ENCODE measurements at places on chromosomes 1 and 21.
A peak's percentile ranks its signal among the peaks of the same experiment; 100 is the strongest.

DNA sequence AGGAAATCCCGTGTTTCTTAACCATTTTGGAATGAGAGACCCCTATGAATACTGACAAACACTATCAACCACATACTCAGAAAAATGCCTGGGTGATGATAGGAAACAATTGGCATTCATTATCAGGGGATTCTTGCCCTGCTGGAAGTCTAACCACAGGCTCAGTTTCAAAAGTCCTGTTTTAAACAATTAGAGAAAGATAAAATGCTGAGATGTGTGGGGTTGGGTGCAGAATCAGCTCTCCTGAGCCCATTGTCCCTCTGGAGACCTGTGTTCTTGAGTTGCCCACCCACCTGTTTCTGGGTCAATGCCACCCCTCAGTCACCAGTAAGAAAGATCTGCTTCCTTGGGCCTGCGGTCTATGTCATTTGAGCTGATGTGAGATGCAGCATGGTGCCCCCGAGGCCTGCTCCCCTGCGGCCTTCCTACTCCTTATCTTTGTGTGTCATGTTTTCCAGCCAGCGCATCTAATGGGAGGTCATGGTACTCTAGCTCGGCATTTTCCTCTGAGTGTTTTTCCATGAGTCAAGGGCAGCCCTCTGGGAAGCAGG lies 130.3 kb upstream of the PLXNA2 start:
- DNase-seq = no peak

- no peak for DNase-seq
Measured at GRCh38 chr1:14037101-14037847, 337.3 kb downstream of the PRDM2 start.

DNA sequence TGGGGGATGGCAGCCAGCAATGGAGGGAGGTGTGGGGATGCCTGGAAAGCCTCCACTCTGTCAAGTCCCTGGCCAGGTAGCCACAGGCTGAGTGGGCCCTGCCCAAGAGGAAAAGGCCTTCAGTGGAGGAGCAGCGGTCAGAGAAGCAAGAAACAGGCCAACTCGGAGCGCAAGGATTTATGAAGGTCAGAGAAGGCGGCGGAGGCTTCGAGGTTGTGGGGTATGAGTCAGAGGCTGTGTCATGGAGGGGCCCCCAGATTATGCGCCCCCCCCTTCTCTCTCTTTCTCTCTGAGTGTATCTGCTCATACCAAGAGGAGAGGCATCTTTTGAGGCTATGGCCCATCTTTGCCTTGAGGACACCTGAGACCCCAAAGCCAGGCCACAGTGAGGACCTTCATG lies 99.5 kb downstream of the CASZ1 start:
- peak; percentile 26 for DNase-seq

DNA sequence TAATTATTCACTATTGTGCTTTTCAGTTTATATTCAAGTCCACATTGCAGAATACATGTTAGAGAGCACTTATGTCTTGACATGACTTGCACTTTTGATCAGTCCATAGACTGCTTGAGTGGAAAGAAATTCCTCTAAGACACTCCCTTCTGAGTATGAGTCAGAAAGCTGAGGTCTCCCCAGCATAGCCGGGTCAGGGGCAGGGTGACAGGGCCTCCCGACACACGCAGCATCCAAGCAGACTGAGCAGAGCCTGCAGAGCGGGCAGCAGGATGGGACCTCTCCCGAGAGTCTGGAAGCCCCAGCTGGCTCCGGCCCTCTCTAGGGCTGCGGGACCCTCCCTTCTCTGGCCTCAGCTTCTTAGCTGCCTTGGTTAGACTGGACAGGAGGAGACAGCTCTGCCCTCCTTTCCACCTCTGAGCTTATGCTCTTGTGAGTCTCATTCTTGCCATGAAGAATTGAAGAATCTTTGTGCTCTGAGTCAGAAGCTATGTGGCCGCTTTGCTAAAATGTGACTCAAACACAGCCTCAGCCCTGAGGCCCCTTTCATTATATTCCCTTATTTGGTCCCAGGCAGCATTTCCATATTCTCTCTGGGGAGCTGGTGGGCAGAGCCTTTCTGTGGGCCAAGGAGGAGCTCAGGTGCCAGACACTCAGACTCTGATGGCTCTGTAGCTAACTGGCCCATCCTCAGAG lies 11.2 kb upstream of the CAPN2 start:
- DNase-seq = no peak

GRCh38 chr1:206507284-206508129 lies at the start of gene RASSF5:
TSS of gene RASSF5 (plus strand) at chr1:206507531. CDS start at chr1:206507603, 72 bp downstream.
- DNase-seq = peak; percentile 67

DNA sequence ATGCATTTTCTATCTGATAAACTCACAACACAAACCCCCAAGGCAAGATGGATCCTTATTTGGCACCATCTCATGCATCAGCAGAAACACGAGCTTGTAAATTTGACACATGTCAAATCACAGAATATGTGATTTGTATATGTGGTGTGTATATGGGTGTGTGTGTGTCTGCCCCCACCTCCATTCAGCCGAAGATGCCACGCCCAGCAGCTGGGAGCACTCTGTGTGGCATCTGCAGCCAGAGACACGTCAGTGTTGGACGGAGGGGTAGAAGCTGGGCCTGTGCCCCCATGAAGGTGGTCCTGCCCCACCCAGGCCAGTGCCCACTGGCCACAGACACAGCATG lies 108.4 kb downstream of the CAPN8 start:
- no peak for DNase-seq

GRCh38 chr1:53348486-53349368 lies 20.9 kb upstream of the LRP8 start:
- DNase-seq = no peak

DNA sequence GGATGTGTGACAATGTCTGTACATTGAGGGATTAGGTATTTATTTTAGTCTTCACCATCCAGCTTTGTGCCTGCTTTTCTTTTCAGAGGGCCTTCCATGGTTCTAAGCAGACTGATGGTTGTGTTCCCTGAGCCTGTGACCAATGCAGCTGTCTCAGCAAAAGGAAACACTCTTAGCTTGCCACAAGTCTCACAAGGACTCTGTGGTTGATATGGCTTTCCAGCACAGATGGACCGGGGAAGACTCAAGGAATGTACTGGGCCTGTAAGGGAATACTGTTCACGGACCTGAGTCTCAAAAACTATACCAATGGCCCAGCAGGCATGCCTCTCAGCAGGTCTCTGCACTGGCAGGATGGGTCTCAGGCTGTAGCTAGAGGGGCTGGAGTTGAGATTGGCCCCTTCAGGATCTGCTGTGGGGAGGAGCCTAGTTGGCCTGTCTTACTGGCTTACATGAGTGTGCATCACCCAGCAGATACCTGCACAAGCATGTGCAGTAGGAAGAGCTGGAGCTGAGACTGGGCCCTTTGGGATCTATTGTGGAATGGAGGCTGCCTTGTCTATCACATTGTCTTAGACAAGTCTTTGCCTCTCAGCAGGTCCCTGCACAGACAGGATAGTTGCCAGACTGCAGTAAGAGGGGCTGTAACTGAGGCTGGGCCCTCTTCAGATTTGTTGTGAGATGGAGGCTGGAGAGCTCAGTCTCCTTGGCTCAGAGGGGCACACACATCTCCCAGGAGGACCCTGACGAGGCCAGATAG lies 52.0 kb upstream of the PDC start:
- DNase-seq = no peak

DNA sequence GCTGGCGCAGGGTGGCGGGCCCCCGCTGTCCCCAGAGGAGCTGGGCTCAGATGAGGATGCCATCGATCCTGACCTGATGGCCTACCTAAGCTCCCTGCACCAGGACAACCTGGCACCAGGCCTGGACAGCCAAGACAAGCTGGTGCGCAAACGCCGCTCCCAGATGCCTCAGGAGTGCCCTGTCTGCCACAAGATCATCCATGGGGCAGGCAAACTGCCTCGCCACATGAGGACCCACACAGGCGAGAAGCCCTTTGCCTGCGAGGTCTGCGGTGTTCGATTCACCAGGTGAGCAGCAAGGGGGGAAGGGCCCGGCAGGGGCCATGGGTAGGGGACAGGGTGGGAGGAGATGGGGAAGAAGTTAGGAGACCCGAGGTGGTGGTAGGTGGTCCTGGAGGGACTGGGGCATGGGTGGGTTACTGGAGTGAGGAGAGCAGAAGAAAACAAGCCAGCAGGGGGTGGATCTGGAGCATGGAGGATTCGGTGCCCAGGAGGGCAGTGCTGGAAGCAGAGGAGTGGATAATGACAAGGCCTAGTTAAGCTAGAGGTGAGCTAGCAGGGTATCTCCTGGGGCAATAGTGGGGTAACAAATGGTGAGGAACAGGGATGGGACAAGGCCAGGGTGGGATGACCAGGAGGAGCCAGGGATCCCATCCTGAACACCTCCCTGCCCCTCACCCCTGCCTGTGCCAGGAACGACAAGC lies 13.1 kb downstream of the ZBTB7B start:
- DNase-seq = no peak

DNA sequence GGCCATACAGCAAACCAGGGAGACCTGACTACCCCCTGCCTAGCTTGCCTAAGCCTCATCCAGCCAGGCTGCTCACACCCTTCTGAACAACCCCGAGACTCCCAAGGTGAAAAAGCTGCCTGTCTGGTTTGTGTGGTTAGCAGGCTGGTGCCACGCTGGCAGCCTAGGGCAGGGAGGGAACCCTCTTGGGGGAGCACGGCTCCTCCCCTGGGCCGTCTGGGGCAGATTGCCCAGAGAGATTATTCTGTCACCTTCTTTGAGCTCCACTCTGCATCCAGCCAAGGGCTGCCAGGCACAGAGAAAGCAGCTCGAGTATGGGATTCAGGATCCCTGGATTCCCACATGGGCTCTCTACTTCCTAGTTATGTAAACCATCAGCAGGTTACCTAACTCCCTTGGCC lies 27.5 kb upstream of the TCEA3 start:
- DNase-seq = no peak

- peak; percentile 12 for DNase-seq
Measured at GRCh38 chr1:39525366-39526165, 34.1 kb downstream of the BMP8A start.

DNA sequence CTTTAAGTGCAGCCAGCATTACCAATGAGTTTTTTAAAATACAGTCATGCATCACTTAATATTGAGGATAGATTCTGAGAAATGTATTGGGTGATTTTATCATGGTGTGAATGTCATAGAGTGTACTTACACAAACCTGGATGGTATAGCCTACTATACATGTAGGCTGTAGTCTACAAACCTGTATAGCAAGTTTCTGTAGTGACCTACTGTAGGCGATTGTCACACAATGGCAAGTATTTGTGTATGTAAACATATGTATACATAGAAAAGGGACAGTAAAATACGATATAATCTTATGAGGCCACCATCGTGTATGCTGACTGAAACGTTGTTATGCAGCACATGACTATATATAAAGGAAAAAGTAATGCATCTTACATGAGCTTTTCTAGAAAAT lies 48.2 kb downstream of the RPE65 start:
- no peak for DNase-seq

GRCh38 chr1:67889953-67890567 lies 56.8 kb upstream of the GNG12 start:
- no peak for DNase-seq

GRCh38 chr1:155245163-155245524 lies 10.1 kb downstream of the ENTREP3 start:
- no peak for DNase-seq

DNA sequence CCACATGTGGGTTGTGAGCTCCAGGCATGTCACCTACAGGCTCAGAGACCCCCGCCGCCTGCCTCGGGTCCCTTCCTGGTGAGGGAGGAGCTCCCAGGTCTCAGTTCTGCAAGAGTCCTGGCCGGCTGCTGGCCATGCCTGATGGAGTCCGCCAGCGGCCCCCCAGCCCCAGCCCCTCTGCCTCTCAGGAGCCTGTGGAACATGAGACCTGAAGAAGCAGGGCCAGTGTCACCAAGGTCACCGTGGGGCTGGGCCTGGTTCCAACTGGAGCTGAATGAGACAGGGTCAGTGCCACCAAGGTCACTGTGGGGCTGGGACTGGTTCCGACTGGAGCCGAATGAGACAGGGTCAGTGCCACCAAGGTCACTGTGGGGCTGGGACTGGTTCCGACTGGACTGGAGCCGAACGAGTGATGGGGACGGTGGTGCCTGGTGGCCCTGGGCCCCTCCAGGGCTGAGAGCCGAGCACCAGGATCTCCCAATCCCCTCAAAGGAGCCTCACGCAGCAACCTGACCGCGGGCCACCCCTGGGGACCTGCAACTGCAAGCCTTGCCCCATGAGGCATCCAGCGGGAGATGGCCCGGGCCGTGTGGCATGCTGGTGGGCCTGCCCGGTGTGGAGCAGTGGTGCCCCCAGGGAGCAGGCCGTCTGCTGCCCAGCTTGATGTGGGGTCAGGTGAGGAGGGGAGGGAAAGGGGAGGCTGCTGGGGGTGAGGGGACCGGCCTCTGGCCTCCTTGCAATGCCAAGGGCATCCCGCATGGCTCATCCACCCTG lies 14.5 kb upstream of the PTTG1IP start:
- DNase-seq = no peak

DNA sequence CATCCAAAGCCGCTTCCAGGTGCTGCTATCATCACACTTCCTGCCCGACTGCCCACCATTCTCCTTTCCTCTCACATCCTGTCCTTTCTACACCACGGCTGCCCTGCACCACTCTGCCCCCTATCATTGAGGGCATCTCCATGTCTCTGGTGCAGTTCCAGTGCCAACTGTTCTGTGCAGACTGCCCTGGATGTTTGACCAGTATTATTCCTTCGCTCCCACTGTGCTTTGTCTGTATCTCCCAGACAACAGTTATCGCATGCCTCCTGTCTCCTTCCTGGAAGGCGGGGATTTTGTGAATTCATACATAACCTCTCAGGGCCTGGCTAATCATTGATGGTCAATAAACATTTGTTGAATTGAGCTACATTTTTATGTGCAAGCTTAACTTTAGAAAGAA lies 63.6 kb upstream of the GNG12 start:
- no peak for DNase-seq

DNA sequence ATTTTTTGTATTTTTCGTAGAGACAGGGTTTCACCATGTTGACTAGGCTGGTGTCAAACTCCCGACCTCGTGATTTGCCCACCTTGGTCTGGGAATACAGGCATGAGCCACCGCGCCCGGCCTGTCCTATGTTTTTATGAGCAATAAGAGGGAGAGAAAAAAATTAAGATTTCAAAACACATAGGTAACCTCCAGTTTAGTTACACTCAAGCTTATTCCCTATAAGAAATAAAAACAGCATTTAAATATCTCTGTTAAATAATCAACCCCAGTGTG lies 7.1 kb downstream of the RSBN1 start:
- no peak for DNase-seq

- no peak for DNase-seq
Measured at GRCh38 chr1:172112576-172112975, 271.3 kb downstream of the DNM3 start.

DNA sequence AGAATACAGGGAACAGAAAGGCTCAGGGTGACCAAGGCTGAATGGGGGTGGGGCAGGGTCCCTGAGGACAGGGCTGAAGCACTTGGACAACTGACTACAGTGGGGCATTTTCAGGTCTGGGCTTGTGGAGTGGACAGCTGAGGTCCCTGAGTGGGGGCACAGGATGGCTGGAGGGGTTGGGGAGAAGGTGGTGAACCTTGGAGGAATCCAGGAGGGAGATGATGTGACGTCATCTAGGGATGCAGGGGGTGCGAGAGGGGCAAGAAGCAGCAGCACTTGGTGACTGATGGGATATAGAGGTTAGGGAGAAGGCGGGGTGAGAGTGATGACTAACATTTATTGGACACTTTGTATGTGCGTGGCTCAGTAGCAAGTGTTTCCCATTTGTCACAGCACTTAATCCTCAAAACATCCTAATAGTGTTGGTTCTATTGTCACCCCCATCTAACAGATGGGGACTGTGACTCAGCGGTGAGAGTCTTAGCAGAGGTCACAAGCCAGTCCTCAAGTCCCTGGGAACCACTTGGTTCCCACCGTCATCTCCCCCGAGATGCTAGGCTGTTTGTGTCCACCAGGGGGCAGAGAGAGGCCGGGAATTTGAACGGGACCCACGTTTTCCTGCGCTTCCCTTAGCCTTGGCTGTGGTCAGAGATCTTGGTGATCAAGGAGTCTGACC lies 27.9 kb upstream of the BMP8B start:
- no peak for DNase-seq
